ENCODE measurements at places on chromosomes 16 and 17. TPM values are rescaled to one million over a fixed set of nuclear protein-coding genes. Genes with fewer than 3 reads are reported as not detected.

GRCh38 chr17:40418428-40418706 is 671 bp upstream of the TOP2A start:
- H3K27me3 ChIP-seq = no peaks in the 10 kb centered on the region
- H3K36me3 ChIP-seq = no peaks in the 10 kb centered on the region
- peaks cover 21% of the 10 kb centered on the region for H3K4me1 ChIP-seq
- peak overlapping the region; percentile 65 for H3K4me3 ChIP-seq

DNA sequence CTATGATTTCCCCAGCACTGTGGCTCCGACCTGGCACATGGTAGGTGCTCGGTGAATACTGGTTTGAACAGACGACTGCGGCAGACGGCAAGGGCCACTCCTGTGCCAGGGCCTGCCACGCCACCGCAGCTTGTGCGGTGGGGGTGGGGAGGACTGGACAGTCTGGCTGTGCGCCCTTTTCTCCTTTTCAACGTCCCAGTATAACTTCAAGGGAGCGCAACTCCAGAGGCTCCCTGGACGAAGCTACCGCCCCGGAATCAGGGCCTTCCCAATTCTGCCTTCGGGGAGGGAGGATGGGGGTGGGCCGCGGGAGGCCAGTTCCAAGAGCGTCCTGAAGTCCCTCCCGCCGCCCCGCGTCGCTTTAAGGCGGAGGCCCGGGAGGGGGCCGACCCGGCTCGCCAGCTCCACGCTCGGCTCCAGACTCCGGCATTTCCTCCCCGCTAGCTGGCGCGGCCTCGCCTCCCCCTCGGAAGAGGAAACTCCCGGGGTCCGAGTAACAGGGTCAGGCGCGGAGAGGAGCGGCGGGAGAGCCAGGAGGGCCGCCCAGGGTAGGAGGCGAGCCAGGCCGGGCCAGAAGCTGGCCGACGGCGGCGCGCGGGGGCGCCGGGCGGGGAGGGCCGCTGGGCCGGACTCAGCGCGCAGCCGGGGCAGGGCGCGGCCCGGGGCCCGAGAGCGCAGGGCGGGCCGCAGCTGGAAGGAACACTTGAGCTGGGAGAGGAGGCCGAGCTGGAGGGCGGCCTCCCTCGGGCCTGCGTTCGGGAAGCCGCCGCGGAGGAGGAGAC is at the start of gene ITPRIPL2:
Gene ITPRIPL2 (plus strand): TSS at position 388 of the 782 bp plus-strand sequence. CDS start 498 bp downstream, outside the sequence.
- H3K4me1 ChIP-seq = peaks cover 42% of the 10 kb centered on the region
- DNase-seq = peak; percentile 96
- H3K36me3 ChIP-seq = peaks cover 13% of the 10 kb centered on the region
- H3K27me3 ChIP-seq = no peaks in the 10 kb centered on the region
- H3K4me3 ChIP-seq = peak within 1 kb of the TSS; percentile 85

DNA sequence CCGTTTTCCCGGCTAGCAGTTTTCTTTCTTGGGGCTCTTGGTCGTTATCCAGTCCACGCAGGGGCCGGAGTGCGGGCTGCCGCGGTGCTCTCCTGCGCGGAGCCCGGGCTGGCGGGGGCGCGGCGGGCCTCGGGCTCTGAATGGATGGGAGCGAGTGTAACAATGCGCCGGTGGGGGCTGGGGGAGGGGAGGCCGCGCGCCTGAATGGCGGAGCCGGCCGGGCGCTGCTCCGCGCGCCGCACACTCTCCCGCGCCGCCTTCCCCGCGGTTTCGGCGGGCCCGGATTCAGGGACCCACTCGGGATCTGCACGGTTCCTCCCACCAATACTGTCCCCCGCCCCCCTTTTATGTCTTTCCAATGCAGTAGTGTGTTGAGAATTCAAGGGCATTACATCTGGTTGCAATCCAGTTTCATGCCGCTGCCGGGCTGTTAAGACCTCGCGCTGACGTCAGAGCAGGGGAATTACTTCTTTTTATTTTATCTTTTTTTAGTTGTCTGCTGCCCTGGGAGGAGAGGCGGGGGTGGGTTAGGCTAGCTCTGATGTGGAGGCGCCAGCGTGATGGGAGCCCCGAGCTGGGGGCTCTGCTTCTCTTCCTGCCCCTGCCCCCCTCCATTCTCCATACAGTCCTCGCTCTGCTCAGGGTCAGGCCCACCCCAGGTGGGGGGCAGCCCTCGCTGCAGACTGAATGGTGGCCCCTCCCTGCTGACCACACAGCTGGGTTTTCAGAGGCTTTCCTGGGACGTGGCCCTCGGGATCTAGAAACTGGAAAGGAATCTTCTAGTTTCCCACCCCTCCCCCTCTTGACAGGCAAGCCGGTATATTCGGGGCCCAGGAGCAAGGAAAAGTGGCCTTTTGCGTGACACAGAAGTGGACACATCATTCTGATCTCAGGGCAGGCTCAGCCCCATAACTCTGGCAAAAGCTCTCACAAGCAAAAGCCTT is 1.8 kb downstream of the RAI1 start:
- peaks cover 43% of the 10 kb centered on the region for H3K4me1 ChIP-seq
- H3K27ac ChIP-seq = peak overlapping the region; percentile 91
- H3K4me3 ChIP-seq = peak overlapping the region; percentile 70
- no peaks in the 10 kb centered on the region for H3K36me3 ChIP-seq
- H3K27me3 ChIP-seq = no peaks in the 10 kb centered on the region

The DUS2 gene
- total RNA-seq = 11.2 TPM

GRCh38 chr16:21283521-21284289 is 5.6 kb upstream of the CRYM start:
- H3K36me3 ChIP-seq = no peaks in the 10 kb centered on the region
- peaks cover 49% of the 10 kb centered on the region for H3K27me3 ChIP-seq
- DNase-seq = peak; percentile 76
- peak overlapping the region; percentile 24 for H3K4me3 ChIP-seq
- peaks cover 6% of the 10 kb centered on the region for H3K4me1 ChIP-seq

The PARD6A gene
- total RNA-seq = 4.7 TPM

The KRTAP3-2 gene
- not detected for total RNA-seq

GRCh38 chr16:49679095-49679494 is 176.8 kb downstream of the ZNF423 start:
- no peaks in the 10 kb centered on the region for H3K27me3 ChIP-seq
- H3K4me3 ChIP-seq = no peak overlapping the region
- no peak overlapping the region for H3K27ac ChIP-seq

GRCh38 chr16:22190081-22190775 is 15.8 kb upstream of the EEF2K start:
- H3K27ac ChIP-seq = peak overlapping the region; percentile 92
- H3K27me3 ChIP-seq = no peaks in the 10 kb centered on the region
- H3K4me1 ChIP-seq = peaks cover 34% of the 10 kb centered on the region
- no peaks in the 10 kb centered on the region for H3K36me3 ChIP-seq
- peak; percentile 100 for DNase-seq
- peak overlapping the region; percentile 73 for H3K4me3 ChIP-seq

The E4F1 gene
- total RNA-seq = 22.6 TPM

The GRB2 gene
- total RNA-seq = 139 TPM

Data from upper lobe of right lung (tissue), 1 donor.